Activated T-cell treated with anti-CD3 and anti-CD28 coated beads, Interleukin-2, amount 50 U/mL, for 72 hours (primary cell): ENCODE measurements at places on chromosomes 6 and 20. TPM values are rescaled to one million over a fixed set of nuclear protein-coding genes. Genes with fewer than 3 reads are reported as not detected.

C20orf202 gene
- not detected for total RNA-seq

BPIFB4 gene
- total RNA-seq: not detected

FRMD1 gene
- total RNA-seq: 0.05 TPM

GABRR1 gene
- not detected for total RNA-seq

MUCL3 gene
- total RNA-seq: not detected
